Stimulated activated CD8-positive, alpha-beta memory T cell treated with anti-CD3 and anti-CD28 coated beads, Interleukin-4, amount 100 ng/mL, for 48 hours (primary cell): ENCODE measurements at places on chromosomes 16 and 17.
A peak's percentile ranks its signal among the peaks of the same experiment; 100 is the strongest.

GRCh38 chr16:87053016-87053982 is 263.9 kb downstream of the C16orf95 start:
- no peak for DNase-seq

DNA sequence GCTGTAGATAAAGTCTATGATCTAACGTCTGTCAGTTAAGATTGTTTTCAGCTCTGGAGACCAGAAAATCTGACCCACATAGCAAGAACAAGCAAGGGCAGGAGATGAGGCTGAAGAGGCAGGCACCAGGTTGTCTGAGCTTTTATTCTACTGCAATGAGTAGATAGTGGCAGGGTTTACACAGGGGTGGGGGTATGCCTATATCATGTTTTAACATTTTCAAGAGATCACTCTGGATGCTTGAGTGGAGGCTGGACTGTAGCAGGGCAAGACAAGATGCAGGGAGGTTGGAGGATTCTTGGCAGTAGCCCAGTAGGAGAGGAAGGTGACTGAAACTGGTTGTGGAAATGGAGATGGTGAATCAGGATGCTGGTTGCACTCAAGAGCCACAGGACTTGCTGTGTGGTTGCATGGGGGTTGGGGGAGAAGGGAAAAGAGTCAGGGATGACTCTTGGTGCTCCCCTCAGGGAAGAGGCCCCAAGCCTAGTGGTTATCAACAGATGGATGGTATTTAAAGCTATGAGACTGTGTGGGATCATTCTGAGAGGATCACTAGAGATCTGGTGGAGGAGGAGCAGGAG is 143.1 kb upstream of the KCNJ18 start:
- DNase-seq = peak; percentile 58

DNA sequence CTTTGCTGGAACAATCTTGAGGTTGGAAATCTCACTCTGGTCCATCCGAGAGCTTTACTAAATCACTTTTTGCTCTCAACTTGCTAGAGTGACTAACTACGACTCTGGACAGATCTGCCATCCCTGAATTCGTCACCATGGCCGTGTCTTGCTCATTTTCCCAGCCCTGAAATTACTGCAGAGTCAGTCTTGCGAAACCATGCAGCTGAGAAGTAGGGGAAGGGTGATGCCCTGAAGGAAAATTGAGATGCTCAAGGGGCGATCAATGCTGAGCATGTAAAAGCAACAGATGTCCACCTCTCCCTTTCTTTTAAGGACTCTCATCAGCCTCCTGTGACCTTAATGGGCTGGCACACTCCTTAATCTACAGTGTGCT is 18.8 kb downstream of the PCTP start:
- no peak for DNase-seq

GRCh38 chr16:10325783-10326543 is 59.9 kb upstream of the ATF7IP2 start:
- DNase-seq = no peak

DNA sequence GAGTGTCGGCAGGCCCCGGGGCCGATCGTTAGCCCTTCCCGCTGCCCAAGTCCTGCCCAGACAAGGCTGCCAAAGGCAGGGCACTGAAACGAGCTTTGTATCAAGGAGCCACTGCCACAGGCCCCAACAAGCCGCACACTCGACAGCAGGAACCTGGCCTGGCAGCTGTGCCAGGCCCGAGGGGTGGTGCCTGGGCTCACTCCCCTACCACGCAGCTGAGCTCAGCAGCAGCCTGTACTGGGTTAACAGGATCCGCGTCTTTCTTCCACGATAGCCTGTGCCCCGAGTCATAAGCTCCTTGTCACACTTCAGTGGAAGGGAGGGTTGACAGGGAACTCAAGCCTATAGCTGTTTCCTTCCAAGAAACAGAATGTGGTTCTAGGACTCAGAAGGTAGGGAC is 87.9 kb downstream of the ABR start:
- no peak for DNase-seq

GRCh38 chr16:4366016-4366415 is 5.6 kb upstream of the VASN start:
- no peak for DNase-seq

GRCh38 chr16:85524365-85524629 is 88.8 kb upstream of the GSE1 start:
- DNase-seq = no peak

GRCh38 chr17:63998050-63998720 is at the start of gene PRR29:
Gene PRR29 (plus strand): TSS chr17:63998351. CDS start chr17:63998365, 14 bp downstream.
- peak; percentile 81 for DNase-seq

GRCh38 chr16:88686062-88686438 is 257 bp downstream of the SNAI3 start:
- DNase-seq = peak; percentile 58

DNA sequence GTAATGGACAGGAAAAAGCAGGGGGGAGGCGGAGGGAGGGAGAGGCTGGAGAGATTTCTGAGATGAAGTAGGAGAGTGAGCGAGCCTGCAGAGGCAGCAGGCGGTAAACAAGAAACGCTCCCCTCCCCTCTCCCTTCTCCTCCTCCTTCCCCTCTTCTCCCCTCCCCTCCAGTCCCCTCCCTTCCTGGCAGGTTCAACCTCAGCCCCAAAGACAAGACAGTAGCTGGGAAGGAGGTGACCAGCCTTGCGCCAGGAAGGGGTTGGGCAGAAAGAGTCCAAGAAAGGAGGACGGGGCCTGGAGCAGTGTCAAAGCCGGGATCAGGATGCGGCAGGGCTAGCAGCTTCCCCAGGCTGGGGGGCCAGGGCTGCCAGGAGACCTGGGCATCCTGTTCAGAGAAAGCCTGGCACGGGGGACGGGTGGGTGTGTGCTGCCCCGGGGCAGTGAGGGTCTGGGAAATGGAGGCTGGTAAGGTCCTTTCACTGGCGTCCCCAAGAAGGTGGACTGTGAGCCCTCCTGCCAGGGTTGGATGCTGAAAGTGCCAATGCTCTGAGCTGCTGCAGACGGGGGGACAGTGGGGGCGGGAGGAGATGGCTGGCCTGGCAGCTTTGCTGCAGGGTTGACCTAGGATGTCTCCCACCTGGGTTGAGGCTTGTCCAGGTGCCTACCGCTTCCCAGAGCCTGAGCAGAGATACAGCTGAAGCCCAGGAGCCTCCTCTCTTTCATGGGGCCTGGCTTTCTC is 261.6 kb upstream of the TNRC6C start:
- DNase-seq = no peak

- DNase-seq = no peak
These were observed 64.8 kb downstream of the CMIP start for GRCh38 chr16:81509404-81509803.

GRCh38 chr17:9517396-9517795 is 58.2 kb downstream of the STX8 start:
- no peak for DNase-seq

DNA sequence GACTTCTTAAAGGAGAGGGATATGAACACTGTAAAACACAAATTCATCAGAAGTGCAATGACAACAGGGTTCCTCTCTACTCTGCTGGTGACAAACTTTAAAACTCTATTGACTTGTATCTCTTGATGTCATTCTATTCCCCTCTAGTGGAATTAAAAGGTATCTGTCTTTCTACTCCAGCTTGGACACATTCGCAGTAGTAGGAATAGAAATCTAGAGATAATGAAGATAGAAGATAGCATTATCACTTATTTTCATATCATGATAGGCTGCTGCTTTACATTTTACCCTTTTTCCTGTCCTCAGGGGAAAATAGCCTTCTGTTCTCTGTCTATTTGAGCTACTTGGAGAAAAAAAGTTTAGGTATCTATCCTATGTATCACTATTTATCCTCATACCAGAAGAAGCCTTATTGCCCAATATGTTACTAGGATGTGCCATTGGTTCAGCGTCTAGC is 209.6 kb upstream of the CACNG5 start:
- no peak for DNase-seq

GRCh38 chr17:45073414-45074070 is 12.4 kb downstream of the NMT1 start:
- DNase-seq = no peak

- DNase-seq = no peak
These were observed 10.5 kb upstream of the ZNF500 start for GRCh38 chr16:4777339-4778049.

DNA sequence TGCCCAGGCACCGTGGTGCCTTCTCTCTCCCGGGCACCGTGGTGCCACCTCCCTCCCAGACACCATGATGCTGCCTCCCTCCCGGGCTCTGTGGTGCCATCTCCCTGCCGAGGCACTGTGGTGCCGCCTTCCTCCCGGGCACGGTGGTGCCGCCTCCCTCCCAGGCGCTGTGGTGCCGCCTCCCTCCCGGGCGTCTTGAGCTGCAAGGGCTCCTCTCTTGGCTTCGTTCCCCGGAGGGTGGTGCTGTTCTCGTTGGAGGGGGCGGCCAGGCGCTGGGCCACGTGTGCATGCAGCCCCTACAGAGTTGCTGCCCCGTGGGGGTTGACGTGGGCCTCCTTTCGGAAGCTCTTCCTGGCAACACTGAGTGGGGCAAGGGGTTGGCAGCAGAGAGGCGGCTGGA is 8.2 kb downstream of the CENPX start:
- no peak for DNase-seq

GRCh38 chr17:798246-798645 is 16.1 kb downstream of the MRM3 start:
- no peak for DNase-seq

- peak; percentile 92 for DNase-seq
These were observed at the start of gene NAE1 for GRCh38 chr16:66830422-66831404. Gene NAE1 (minus strand): TSS chr16:66830976. CDS start chr16:66830899, 77 bp downstream.

- peak; percentile 55 for DNase-seq
These were observed 440 bp downstream of the NPRL3 start for GRCh38 chr16:138049-138417.

GRCh38 chr17:73551759-73552158 is 92.5 kb downstream of the SDK2 start:
- peak; percentile 35 for DNase-seq
